IPS DF 6.9 (cell line): ENCODE measurements at places on chromosomes 6 and 20.

DNA sequence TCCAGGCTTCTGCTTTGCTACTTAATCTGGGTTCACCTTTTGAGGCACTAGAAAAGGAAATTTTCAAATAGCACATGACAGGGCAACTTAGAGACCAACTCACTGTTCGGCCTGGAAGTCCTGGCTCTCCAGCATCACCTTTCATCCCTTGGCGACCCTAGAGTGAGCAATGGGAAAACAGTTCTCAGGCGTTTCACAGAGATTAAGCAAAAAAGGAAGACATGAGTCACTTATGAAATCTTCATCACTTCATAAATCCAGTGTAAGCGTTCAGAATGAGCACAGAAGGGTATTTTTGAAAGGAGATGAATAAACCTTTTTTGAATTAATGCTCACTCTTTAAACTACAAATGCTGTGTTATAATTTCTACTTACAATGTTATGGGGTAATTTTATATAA lies 104.0 kb downstream of the COL12A1 start:
- DNase-seq, result no peak

- DNase-seq, result no peak
These were observed 23.7 kb downstream of the RANBP9 start for GRCh38 chr6:13687917-13688351.

DNA sequence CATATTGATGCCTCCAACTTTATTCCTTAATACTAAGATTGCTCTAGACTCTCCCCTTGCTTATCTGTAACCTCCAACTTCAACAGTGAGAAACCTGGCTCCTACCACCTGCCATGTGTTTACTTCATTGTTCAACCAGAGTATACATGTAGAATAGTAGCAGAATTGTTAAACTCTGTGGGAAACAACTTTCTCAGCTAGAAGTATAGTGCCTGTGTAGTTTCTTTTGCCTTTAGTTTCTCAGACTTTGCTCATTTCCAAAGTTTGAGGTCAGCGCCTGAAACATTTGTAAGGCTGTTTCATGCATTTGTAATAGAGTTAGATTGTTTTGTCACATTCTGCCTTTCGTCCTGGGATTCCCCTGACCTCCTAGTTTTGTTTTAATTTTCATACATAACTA lies 34.9 kb upstream of the HECA start:
- no peak for DNase-seq

DNA sequence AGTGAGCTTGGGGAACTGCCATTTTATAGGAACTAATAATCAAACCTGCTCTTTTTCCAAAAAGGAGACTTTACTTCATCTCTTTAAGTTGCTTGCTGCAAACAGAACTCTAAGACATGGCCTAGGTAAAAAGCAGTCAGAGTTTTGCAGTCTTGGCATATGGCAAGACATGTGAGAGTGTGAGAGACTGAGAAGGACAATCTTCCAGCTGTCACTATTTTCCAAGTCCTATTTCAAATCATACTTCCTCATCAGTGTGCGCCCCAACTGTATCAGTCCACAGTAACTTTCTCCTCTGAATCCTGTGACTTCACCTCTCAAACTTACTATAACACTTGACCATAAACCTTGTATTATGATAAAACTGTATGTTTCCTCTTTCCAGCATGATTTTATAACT lies 10.4 kb downstream of the CALHM6 start:
- DNase-seq, result no peak

- no peak for DNase-seq
These were observed 115.3 kb downstream of the RTN4IP1 start for GRCh38 chr6:106513808-106514582.
